ENCODE measurements at places on chromosomes 4 and X.

- DNase-seq = no peak
These were observed 23.7 kb upstream of the FAM47B start for GRCh38 chrX:34918856-34919255.

DNA sequence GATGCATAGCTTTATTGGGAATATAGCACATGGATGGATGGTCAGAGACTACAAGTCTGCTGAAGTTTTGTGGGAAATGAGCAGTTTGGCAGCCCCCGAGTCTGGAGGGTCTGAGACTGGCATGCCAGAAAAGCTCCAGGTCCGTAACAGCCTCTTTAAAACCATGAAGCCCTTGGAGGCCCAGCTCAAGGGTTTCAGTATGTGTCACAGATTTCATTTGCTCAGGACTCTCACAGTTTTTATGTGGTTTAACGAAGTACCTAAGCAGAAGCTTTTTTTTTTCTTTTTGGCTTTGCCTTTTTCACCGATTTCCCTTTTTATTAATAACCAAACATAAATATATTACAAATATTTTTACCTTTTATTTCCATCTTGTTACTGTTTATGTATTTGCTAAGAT lies 30.6 kb upstream of the TMEM184C start:
- no peak for DNase-seq

DNA sequence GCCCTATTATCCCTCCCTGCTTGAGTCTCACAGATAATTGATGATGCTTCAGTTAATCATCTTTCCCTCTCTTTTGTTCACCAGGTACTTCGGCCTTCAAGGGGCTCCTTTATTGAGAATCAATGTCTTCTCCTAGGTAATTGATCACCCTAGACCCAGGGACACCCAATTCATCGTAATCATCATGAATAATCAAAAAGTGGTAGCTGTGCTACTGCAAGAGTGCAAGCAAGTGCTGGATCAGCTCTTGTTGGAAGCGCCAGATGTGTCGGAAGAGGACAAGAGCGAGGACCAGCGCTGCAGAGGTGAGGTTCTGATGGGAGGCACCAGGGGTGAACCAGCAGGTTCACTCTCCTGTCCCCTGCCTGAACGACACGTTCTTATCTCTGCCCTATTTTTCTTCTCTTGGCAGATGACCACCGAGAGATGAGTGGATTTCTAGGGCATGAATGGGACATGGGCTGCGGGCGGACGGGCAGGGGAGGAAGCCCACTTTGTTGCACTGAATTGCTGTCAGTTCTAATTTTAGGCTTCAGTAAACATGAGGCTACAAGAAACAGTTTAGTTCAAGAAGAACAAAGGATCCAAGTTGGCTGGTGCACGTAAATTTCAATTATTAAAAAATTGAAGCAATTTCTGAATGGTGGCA lies 80.5 kb downstream of the ALPK1 start:
- DNase-seq = no peak

- no peak for DNase-seq
These were observed 110.8 kb downstream of the CPZ start for GRCh38 chr4:8703401-8703696.

DNA sequence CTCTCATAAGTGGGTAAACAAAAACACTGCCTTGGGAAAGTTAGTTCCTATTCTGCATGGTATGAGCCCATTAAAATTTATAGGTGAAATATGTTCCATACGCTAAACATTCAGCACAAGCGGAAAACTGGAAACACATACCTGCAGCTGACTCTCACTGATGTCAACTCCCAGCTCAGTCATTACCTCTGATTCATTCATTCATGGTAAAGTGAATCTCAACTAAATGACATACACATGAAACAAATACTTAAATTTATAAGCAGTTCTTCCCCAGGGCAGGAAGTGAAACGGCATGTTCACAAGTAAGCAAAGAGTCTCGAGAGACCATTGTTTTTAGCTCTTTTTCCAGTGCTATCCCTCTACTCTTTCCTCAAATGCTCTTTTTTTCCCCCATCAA lies 1.6 kb downstream of the SLC10A6 start:
- DNase-seq = no peak

DNA sequence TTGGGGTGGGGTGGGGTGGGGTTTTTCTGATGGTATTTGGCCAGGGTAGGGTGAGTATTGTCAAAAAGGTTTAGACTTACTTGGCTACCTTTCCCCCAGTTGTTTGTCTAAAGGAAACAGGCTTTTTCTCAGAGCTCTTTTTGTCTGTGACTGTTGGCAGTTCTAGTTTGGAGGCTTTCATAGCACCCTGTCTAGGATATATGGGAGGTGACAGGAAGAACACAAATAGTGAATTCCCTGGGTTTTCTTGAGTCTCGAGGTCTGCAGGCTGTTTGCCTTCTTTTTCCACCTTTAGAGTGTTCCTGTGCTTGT lies 13.5 kb downstream of the RPS6KA3 start:
- no peak for DNase-seq

GRCh38 chr4:13243152-13243551 lies 241.0 kb downstream of the RAB28 start:
- no peak for DNase-seq

DNA sequence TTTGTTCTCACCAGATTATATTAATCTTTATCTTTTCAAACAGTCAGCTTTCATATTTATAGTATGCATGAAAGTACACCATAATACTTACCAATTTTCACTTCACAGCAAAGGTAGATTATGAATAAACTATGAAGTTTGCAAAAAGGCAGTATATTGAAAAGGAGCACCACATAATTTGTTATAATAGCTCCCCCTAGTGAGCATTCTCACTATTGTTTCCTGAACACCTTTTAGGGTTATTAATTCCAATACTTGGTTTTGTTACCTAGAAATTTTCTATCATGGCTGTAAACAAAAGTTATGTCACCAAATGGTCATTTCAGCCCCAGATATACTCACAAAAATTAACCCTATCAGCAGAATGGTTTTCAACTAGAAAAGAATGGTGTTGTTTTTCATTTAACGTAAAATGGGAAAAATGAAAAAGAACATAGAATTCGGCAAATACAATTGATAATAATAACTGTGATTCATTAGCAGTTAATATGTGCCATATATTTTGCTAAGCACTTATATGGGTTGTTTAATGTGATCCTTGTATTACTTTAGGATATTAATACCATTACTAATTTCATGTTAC lies 30.2 kb upstream of the NKX6-1 start:
- DNase-seq = no peak

- no peak for DNase-seq
These were observed 119.5 kb upstream of the EPHA5 start for GRCh38 chr4:65789805-65790204.

All from stimulated activated CD4-positive, alpha-beta T cell treated with anti-CD3 and anti-CD28 coated beads, Interleukin-12 subunit alpha, Interleukin-12 subunit beta, amount 100 ng/mL, for 4 hours (primary cell).